Non-pigmented ciliary epithelial cell (primary cell): ENCODE measurements at places on chromosomes 12 and 14.
A peak's percentile ranks its signal among the peaks of the same experiment; 100 is the strongest.

DNA sequence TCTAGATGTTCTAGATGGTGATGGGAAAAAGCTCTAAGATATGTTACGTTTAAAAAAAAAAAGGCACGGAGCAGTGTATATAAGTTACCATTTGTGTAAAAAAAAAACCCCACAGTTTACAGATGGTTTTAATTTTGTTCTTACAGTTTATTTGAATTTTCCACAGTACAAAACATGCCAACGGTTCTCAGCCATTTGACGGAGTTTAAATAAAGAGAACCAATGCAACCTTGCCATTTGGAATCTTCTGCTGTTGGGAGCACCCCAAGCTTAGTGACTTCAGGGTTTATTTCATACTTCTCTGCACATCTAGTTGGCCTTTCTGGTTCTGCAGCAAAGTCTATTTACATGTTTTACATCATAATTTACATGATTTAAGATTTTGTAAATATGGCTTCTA, 7.7 kb upstream of the HPD start:
- DNase-seq = no peak

GRCh38 chr12:62785941-62786559, 148.9 kb downstream of the PPM1H start:
- peak; percentile 85 for DNase-seq

GRCh38 chr12:59600171-59600570, 4.3 kb downstream of the SLC16A7 start:
- no peak for DNase-seq

DNA sequence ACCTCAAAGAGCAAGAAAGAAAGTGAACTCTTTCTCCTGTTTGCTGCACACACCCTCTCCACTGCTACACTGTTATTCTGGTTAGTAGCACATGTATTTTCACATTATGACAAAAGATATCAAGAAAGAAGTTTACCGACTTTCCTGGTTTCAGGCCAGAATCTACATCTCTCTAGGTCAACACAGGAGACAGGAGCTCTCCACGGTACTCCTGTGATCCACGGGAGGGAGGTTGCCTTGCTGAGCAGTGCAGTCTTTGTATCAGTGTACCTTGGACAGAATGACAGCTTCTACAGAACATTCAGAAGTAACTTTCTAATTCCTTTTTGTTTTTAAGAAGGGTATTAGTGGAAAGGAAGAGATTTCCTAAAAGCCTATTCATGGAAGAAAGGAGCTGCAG, 805.6 kb downstream of the NRXN3 start:
- DNase-seq = no peak

DNA sequence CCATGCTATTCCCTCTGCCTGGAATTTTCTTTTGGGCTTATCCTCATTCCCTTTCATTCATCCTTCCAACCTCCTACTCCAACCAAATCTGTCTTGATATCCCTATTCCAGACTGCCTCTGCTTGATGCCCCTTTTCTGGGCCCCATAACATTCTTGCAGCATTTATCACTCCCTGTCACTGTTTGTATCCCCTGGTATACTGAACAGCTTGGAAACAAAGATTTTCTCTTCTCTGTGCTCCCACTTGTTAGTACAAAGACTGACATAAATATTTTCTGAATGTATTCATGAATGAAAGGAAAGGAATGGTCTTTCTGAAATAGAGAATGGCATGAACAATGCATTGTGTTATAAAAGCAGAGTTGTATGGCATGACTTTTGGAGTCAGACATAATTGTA, 7.5 kb downstream of the IRAK4 start:
- DNase-seq = no peak

DNA sequence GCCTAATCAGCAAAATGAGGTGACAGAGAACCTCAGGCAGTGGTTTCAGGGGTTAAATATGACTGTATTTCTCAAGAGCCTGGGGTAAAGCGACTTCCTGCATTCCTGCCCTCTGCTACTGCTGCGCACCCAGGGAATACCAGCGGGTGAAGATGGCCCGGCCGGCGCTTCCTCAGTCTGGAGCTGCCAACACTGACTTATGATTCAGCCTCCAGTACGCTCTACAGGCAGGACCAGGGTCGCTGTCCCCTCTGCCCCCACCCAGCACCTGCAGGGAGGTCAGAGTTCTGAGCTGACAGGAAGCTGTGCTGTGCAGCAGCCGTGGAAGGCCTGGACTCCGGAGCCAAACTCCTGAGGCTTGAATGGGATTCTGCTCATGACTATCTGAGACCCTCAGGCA, 127.9 kb downstream of the PIWIL1 start:
- no peak for DNase-seq

DNA sequence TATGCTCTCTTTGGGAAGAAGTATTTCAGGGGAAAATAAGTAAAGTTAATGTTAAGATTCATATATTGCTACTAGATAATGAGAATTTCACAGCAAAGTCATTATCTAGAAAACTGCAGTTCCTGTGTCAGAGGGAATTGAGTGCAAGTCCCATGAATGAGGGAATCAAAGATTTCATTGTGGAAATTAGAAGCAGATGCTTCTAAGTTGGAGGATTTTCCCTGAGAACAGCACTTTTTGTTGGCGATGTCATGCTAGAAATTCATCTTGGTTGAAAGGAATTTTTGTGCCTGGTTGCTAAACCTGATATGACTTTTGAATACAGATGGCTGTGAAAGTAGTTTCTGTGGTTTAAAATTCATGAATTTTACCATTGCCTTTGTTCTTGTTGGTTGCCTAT, 25.6 kb downstream of the FRMD6 start:
- DNase-seq = no peak
